NCI-H1417 treated with DMSO at 0.1 percent for 48 hours (cell line): ENCODE measurements at places on chromosomes 4 and X.

DNA sequence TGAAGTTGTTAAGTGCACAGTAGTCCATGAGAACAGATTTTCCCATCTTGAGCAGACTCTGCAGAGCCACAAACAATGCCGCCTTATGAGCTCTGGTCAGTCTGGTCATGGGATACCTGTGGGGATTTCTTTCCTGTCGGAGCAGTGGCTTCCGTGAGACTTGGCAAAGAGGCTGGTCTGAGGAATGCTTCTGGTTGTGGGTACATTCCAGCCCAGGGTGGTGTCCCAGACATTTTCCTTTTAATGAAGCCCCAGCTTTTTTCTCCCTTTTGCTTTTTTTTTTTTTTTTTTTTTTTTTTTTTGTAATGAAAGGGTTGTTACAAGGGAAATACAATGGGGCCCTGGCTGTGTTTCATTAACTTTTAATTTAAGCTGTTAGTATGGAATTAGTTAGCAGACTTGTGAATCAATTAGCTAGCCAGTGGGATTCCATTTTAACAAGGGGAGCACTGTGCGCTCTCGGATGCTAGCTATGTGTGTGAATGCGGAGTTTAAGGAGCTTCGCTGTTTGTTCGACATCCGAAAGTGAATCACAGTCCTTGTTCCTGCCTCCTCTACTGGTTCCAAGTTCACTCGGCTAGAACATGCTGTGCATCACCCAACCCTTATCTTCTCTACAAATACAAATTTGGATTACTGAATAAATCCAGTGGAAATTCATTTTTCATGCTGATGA lies 225.1 kb downstream of the CBR4 start:
- no peak for DNase-seq

DNA sequence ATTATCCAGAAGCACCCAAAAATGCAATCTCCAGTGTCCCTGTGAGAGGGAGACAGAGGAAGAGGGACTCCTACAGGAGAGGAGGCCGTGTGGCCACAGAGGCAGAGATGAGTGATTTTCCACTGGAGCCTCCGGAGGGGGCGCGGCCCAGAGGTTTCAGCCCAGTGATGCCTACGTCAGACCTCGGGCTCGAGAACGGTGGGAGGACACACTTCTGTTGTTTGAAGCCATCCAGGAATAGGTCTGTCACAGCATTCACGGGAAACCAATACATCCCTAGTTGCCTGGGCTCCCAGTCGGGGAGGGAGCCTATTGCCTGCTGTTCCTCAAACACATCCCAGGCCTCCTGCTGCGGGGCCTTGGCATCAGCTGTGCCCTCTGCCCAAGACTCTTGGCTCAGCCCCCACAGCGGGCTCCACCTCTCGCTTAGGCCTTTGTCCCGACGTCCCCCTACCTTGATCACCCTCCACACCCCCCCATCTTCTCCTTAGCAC lies 39.2 kb upstream of the HMX1 start:
- no peak for DNase-seq

DNA sequence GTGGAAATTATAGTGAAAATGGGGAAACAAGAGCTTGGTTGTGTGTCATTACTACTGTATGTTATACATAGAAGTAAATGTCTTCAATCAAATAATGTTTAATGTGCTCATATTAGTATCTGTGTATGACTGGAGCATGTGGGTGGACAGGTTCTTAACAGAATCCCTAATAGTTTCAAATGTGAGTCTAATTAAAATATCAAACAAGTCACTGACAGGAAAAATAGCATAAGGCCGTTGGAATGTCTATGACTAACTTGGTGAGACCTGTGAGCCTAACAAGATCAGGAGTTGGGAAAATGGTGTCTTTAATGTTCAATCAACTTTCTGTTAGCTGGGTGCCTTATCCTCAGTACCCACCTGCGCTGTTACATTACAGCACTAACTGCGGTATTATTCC lies 6.2 kb upstream of the CXCL3 start:
- DNase-seq, result no peak

- no peak for DNase-seq
Measured at GRCh38 chr4:108590776-108591175, 29.6 kb upstream of the RPL34 start.

GRCh38 chr4:22670956-22671355 lies 21.8 kb upstream of the GBA3 start:
- DNase-seq, result no peak

DNA sequence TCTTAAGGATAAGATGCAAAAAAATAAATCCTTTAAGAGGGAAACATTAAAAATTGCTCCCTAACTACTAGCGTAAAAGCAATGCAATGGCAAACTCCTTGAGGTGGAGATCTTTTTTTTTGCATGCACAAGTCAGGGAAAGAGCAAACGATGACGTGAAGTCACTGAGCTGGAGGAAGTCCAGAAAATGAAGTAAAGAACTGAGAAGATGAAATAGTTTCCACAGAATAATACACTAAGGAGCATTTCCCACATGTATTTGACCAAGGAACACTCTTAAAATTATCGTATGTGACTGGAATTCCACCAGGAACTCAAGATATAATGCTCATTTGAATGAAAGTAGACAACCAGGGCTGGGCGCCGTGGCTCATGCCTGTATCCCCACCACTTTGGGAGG lies 21.0 kb upstream of the DOCK11 start:
- no peak for DNase-seq

DNA sequence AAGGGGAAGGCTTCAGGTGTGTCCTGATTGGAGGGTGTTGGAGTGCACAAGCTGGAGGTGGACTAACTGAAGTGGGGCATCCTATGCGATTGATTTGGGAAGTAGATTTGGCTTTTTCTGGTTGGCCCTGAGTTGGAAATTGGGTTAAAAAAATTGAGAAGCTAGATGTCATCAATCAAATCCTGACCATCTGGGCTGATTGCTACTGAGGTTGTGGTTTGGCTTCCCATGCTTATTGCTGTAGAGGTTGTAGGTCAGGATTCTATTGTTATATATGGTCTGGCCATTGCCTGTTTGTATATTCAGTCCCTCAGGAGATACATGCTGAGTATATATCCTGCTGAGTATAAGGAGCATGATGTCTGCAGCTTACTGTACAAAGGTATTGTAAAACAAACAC lies 7.7 kb upstream of the ZNF81 start:
- no peak for DNase-seq

- no peak for DNase-seq
Measured at GRCh38 chrX:134026565-134027311, 41.3 kb upstream of the GPC3 start.

- DNase-seq, result no peak
Measured at GRCh38 chr4:154526151-154526550, 24.0 kb downstream of the PLRG1 start.
